Psoas muscle (tissue), 8 donors: ENCODE measurements at places on chromosomes 12 and 14.
A peak's percentile ranks its signal among the peaks of the same experiment; 100 is the strongest.

DNA sequence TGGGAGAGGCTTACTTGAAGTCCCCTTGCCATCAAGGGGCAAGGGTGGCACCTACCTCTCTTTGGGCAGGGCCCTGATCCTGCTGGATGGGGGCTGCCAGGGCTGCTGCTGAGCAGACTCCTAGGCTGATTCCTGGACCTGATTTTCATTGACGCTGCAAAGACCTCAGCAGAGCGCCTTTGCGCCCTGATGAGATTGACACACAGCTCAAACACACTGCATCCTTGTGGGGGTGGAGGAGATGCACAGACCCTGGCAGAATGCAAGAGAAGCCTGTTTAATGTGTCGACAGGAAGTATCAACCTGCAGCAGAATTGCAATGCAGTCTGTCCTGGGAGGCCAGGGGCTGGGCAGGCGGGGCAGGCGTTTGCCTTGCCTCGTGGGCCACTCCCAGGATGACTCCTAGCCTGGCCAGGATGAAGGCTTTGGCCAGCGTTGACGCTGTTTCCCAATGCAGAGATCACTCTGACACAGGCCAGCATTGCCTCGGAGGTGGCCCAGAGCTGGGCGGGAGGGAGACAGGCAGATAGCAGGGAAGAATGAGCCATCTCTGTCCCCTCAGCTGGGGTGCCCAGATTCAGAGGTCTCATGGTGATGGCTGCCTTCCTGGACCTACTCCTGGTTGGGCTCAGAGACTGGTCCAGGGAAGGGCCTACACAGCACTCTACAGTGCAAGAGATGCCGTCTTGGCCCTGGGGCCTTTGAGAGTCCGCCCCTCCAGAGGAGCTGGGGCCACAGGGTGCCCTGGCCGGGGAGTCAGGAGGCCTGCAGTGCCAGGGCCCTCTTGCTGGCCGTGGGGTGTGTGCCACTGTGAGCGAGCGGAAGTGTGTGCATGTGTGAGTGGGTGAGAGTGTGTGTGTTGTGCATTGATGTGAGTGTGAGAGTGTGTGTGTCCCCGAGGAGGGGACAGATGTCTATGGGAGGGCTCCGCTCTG lies 108.3 kb downstream of the KIF26A start:
- no peaks in the 10 kb centered on the region for H3K4me1 ChIP-seq
- no peaks in the 10 kb centered on the region for H3K36me3 ChIP-seq
- H3K27me3 ChIP-seq: peaks cover 7% of the 10 kb centered on the region

DNA sequence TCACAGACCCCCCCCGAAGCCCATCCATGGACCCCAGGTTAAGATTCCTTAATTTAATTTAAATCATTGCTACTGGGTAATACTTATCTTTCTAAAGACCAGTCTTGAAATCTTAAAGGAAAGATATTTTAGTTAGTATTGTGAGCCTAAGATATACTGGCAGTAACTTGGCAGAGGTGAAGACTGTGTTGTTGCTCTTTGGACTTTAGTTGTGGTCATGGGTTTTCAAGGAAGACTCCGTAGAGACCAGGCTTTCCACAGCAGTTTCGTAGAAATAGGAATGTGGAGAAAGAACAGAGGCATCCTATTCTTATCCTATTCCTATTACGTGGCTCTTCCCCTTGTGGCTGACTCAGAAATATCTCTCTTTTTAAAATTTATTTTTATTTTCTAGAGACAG lies 99.0 kb downstream of the SCN8A start:
- no peak for DNase-seq
- H3K36me3 ChIP-seq: no peaks in the 10 kb centered on the region
- H3K4me3 ChIP-seq: no peak overlapping the region

- H3K4me3 ChIP-seq: peak overlapping the region; percentile 84
- peak overlapping the region; percentile 88 for H3K27ac ChIP-seq
- peaks cover 16% of the 10 kb centered on the region for H3K36me3 ChIP-seq
- DNase-seq: no peak
- peaks cover 24% of the 10 kb centered on the region for H3K4me1 ChIP-seq
Measured at GRCh38 chr14:103527408-103528145, 1.4 kb upstream of the TRMT61A start.

DNA sequence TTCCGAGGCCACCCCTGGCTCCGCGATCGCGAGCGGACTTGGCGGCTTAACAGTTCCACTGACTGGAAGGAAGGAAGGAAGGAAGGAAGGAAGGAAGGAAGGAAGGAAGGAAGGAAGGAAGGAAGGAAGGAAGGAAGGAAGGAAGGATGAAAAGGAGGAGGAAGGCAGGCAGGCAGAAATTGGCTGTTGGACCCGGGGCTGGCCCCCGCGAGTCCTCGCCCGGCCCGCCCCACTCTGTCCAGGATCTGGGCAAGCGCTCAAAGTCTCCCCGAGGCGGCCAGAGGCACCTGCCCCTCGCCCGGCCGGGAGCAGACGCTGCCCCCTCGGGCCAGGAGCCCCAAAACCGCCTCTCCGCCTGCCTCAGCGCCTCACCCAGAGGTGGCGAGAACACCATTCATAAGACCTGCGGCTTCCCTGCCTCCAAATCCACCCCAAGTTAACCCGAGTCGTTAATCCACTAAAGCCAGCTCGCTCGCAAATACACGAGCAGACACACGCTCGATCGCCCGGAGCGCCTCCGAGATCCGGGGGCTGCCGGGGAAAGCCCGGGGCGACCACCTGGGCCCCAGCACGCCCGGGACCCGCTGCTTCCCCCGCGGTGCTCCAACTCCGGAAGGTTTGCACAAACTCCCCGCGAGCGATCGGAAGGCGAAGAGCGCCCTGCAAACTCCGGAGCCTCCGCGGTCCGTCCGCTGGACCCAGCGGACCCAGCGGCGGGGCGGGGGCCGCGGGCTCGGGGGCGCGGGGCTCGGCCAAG lies 844 bp downstream of the DPF3 start:
- H3K27me3 ChIP-seq: no peaks in the 10 kb centered on the region
- H3K4me3 ChIP-seq: peak overlapping the region; percentile 96
- H3K27ac ChIP-seq: peak overlapping the region; percentile 92

GRCh38 chr14:92747701-92748258 lies 647 bp downstream of the LGMN start:
- H3K4me1 ChIP-seq: peaks cover 7% of the 10 kb centered on the region
- H3K4me3 ChIP-seq: peak overlapping the region; percentile 93
- peak overlapping the region; percentile 88 for H3K27ac ChIP-seq
- no peak for DNase-seq
- H3K27me3 ChIP-seq: no peaks in the 10 kb centered on the region

DNA sequence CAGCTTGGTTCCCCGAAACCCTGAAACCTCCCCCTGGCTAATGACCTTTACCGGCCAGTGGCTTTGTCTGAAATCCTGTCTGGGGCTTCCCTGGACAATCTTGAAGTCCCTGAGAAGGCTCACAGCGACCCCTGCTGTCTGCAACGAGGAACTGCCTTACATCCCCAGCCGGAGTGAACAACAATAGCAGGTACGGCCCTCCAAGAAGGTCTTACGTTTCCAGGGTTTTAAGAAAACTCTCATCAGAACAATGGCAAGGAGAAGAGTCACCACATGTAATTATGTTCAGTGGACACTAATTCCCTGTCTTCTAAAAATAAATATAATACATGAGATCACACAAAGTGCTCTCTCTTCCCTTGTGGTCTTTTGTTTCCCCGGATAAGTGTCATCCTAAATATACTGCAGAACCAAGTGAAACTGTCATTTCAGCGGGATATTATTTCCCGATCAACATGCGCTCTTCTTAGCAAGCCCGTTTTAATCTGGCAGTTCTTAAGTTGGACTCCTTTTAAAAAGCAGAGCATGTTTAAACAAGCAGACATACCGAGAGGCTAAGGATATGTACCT lies 53.3 kb downstream of the RBM19 start:
- peak; percentile 69 for DNase-seq
- no peak overlapping the region for H3K27ac ChIP-seq
- H3K36me3 ChIP-seq: peaks cover 89% of the 10 kb centered on the region
- no peaks in the 10 kb centered on the region for H3K4me1 ChIP-seq
- H3K4me3 ChIP-seq: no peak overlapping the region
- H3K27me3 ChIP-seq: no peaks in the 10 kb centered on the region
